ENCODE measurements at places on chromosomes 3 and 15. TPM values are rescaled to one million over a fixed set of nuclear protein-coding genes. Genes with fewer than 3 reads are reported as not detected.
A peak's percentile ranks its signal among the peaks of the same experiment; 100 is the strongest.

DNA sequence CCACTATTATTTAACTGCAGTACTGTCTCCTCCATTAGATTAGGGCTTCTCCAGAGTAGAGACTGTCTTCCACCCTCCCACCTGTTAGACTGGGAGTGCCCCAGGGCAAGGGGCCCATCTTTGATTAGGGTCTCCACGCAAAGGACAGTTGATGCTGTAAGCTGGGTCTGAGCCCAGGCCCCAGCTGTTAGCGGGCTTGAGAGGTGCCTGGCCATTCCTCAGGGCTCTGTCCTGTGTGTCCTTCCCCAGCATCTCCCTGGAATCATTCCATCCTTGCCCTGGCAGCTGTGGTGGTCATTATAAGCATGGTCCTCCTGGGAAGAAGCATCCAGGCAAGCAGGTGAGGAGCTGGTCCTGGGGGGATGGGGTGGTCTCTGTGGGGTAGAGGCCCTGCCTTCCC lies 6.1 kb downstream of the SLC51B start:
- no peak for DNase-seq

DNA sequence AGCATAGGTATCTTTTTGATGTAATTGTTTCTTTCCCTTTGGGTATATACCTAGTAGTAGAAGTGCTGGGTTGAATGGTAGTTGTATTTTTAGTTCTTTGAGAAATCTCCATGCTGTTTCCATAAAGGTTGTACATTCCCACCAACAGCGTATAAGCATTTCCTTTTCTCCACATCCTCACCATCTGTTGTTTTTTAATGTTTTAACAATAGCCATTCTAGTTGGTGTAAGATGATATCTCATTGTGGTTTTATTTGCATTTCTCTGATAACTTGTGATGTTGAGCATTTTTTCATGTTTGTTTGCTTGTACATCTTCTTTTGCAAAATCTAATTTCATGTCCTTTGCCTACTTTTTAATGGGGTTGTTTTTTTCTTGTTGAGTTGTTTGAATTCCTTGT lies 80.0 kb upstream of the TMC3 start:
- DNase-seq, result no peak

DNA sequence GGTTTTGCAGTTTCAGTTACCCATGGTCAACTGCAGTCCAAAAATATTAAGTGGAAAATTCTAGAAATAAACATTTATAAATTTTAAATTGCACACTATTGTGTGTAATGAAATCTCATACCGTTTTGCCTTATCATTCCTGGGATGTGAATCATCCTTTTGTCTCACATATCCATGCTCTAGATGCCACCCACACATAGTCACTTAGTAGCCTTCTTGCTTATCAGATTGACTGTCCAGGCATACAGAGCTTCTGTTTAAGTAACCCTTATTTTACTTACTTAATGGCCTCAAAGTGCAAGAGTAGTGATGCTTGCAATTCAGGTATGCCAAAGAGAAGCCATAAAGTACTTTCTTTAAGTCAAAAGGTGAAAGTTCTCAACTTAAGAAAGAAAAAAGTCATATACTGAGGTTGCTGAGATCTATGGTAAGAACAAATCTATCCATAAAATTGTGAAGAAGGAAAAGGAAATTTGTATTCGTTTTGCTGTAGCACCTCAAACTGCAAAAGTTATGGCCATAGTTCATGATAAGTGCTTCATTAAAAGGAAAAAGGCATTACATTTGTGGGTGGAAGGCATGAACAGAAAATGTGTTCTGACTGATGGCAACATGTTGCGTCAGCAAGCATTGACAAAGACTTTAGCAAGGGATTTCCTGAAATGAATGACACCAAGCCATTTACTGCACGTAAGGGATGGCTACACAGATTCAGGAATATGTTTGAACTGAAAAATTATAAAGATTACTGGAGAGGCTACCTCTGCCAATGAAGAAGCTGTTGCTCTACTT lies 43.8 kb downstream of the SPATA16 start:
- DNase-seq, result no peak

DNA sequence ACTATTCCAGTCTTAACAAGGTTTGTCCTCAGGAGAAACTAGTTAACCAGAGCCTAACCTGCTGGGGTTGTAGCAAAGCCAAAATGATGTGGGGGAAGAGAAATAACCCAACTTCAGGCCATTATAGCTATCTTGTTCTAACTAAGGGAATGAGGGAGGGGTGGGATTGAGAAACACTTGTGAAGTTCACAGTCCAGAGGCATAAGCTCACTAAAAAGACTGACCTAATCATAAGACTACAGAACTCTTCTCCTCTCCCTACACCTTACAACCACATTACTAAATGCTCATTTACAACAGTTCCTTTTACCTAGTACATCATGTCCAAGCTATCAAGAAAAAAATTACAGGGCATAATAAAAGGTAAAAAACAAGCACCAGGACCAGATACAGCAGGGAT lies 52.8 kb downstream of the UBE3A start:
- no peak for DNase-seq

- no peak for DNase-seq
These were observed 33.1 kb upstream of the NEO1 start for GRCh38 chr15:73019154-73019553.

DNA sequence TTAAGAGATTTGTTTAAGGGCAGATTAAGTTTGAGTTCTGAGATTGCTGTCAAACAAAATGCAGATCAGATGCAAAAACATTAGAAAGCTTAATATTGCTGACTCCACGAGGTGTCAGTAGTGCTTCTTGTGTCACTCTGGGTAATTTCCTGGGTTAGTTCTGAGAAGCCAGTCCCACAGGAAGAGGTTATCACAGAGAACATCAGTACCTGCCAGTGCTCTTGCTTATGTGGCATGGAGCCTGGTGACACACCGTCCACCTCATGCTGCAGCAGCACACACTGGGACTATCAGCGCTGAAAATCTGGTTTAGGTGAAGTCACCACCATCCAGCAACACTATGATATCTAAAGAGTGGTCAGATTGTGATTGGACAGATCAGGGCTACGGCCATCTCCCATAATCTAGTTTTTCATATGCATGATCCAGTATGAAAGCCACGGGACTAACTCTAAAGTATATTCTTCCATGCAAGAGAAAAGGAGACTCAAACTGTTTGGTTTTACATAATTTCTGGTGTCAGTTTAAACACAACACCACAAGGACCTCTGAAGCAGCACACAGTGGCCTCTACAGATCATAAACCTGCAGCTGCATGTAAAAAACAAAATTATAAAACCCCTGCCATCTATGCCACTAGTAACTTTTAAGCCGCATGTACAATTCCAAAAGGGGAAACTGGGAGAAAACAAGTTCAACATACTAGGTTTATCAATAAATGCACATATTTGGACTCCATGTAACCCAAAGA lies 36.1 kb upstream of the MYO5C start:
- peak; percentile 26 for DNase-seq

DNA sequence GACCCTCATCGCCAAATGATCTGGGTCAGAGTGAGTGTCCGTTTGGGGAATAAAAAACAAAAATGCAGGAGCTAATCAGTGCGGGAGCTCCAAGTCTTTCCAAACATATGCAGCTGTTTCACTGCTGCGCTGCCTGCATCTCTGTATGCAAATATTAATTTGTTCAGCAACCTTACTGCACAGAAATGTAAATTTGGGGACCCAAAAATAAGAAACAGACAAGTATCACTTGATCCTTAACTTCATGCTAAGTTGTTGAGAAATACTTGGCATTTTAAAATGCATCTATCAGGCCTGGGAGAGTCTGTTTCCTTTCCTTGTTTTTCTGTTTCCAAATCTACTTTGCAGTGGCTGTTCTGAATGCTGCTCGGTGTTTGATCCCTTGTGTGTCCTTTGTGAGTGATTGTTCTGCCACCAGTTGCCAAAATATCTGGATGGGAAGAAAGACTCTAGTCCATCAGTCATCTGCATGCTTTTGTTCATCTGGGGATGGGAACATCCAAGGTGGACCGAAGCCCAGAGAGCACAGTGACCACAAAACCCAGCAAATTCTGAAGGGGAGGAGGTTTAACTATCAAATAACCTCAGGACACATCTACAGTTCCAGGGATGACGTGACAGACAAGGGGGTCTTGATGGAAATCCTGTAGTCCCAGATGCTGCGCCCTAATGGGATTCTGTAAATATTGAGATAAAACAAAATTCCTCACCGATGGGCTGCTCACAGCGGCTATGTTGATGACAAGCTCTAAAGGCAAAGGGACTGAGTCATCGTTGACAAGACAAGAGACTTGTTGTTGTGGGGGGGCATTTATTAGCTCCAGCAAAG lies 199.5 kb upstream of the WNT5A start:
- DNase-seq, result no peak

DNA sequence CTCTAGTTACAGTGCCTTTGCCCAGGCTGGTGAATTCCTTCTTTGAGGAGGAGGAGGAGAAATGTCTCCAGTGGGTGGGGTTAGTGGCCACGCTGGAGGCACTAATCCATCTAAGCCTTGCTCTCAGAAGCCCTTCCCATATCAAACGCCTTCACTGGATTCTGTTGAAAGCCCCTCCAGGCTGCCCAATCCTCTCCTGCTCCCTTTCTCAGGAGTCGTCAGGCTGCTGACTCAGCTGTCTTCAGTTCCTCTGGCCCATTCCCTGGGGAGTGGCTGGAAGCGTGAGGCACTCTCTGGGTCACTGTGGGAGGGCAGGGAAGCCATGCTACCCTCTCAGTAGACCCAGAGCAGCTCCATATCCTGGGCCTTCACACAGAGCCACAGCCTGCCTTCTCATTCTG lies 2.7 kb downstream of the AP2M1 start:
- no peak for DNase-seq

GOLGA8S gene
- not detected for total RNA-seq

NOX5 gene
- 0.75 TPM for total RNA-seq

PTPRG gene
- 25.7 TPM for total RNA-seq
